Activated CD8-positive, alpha-beta T cell treated with anti-CD3 and anti-CD28 coated beads for 36 hours (primary cell): ENCODE measurements at places on chromosomes 12 and 14.
A peak's percentile ranks its signal among the peaks of the same experiment; 100 is the strongest.

DNA sequence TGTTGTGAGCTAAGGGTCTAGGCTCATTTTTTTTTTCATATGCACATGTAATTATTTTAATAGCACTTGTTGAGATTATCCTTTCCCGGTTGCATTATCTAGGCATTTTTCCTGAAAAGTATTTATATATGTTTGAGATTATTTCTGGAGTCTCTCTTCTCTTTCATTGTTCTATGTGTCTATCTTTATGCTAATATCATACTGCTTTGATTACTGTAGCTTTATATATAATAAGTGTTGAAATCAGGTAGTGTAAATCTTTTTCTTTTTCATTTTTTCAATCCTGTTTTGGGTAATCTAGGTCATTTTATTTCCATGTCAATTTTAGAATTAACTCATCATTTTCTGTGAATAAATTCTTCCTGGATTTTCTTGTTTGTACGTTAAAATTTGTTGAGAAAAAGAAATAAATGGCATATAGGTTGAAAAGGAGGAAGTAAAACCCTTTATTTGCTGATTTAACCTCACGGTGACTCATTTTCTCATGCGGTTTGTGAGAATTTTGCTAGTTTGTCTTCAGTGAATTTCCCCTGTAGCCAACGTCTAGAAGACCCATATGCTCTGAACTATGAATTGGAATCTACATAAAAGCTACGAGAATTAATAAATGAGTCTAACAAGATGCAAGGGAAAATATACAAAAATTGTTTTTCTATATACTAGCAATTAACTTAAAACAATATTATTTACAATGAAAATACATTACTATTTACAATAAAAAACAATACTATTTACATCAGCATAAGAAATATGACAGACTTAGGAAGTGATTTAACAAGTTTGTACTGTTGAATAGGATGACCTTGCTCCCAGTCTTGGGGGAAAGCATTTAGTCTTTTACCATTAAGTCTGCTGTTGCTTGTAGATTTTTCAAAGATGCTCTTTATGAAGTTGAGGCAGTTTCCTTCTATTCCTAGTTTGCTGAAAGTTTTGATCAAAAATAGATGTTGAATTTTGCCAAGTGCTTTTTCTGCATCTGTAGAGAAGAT is 105.0 kb downstream of the SNAPC1 start:
- peak; percentile 20 for DNase-seq

DNA sequence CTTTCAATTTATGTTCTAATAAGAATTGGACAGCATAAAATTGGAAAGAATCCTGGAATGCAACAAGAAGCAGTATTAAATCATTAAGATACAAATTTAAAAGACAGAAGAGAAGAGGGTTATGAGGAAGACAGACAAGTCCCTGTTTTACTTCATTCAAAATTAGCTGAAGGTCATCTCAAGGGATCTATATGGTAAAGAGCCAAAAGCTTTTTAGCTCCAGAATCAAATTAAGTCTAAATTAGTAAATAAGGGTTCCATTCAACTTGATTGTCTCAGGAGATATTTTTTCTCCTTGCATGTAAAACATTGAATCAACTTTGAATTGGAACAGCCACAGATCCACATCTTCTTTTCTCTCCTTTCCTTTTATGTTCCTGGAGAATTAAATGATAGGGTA is 7.6 kb downstream of the CCDC196 start:
- DNase-seq, result no peak

DNA sequence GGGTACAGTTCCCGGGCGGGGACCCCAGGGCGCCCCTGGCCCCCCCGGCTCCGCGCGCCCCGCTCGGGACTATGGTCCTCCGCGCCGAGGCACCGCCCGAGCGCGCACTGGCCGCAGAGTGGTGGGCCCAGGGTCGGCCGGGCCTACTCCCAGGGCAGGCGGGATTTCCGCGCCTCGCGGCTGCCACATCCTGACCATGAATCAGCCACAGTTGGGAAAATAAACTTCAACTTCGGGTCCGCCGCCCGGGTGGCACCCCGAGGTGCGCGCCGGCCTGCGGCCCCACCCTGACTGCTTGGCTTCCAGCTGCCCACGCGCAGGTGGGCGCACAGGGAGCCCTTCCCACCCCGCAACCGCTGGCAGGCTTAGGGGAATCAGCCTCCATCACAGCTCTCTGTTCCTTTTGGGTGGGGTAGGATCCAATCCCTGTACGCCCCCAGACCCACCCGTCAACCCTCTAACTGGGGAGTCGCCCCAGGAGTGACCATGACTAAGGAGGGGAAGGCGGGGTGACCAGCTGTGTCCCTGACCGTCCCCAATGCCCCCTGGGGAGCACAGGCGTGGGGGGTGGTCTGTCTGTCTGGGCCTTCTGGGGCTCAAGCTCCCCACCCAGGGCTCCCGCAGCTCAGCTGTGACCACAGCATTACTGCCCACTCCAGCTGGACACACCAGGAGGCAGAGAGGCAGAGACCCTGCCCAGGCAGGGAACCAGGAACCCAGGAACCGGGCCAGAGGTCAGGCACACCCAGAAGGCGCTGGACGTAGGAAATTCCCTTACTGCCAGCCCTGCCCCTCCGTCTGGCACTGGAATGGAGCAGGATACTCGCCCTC is 678 bp downstream of the INF2 start:
- DNase-seq, result no peak

DNA sequence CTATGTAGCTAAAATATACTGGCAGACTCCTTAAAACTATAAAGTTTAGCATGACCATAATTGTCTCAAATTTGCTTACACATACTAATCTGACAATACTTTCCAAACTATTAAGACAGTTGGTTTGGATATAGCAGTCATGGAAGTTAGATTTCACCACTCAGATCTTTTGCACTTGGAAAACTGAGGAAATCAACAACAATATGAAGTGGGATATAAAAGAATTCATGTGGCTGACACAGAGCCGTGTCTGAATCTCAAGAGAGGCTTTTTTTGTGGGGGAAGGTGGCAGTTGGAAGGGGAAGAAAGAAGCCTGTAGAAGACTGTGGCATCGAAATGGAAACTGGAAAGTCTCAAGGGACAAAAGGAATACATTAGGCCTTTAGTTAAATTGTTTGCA is 166.6 kb upstream of the FLRT2 start:
- no peak for DNase-seq

DNA sequence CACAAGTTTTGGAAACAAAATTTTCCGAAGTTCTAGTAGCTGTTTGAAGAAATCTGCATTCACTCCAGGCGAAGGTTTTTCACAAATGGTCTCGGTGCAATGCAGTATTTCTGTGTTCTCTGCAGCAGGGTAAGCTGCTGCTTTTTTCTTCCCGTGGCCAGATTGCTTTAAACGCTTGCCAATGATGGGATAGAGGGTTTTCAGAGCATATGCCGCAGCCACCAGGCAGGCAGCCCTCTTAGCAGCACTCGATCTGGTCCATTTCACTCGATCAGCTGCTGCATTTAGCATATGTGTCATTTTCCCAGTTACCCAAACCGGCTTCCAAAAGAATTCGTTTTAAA is 315 bp downstream of the ABCD2 start:
- DNase-seq, result peak; percentile 53

DNA sequence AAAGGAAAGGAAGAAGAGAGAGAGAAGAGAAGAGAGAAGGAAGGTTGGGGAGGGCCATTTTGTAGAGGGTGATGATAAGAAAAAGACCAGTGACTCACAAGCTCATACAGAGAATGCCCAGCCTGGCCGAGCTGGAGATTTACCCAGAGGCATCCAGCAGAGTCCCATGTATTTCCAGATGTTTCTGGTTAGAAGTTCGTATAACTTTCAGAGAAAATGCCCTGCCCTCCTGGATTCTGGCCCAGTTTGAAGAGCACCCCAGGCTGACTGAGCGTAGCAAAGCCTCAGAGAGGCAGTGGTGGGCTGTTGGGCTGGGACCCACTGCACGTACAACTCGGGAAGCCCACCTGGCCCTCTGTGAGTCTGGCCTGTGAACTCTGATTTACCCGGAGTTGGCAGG is 221.8 kb downstream of the SLC41A2 start:
- DNase-seq, result no peak

GRCh38 chr14:101226603-101227425 is 323.3 kb upstream of the RTL1 start:
- DNase-seq, result no peak

DNA sequence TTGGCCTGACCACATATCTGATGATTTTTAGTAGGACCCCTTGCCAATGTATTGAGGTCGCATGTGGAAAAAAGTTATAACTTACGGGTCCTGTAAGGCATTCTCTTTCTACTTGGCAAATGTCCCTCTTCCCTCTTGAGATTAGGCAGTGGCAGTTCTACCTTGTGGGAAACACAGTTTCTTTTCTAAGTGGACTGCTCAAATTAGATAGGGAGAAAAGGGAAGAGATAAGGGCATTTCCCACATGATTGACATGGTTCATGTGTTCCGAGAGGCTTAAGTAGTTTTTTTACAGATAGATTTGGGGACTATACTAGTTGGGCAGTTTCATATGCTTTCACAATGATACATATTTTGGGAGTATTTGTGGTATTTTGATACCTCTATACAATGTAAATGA is 154.7 kb downstream of the FBXL14 start:
- DNase-seq, result no peak

DNA sequence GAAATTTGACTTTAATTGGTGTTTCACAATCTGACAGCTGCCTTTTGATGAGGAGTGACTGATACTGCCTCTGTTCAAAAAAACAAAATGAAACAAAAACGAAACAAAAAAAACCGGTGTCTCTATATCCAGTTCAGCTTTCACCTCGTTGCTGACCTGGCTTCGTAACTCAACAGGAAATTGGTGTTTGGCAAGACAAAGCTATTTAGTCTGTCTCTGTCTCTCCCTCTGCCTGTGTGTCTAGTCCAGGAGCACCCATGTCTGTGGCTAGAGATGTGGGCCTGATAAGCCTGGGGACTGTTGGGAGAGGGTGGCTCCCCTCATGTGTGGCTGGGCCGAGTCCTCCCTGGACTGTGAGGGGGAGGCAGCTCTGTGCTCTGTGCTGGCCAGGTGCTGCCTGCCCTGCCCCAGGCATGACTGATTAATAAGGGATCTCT is 11.3 kb downstream of the CACNA1C start:
- peak; percentile 23 for DNase-seq

GRCh38 chr12:100491104-100491503 is 17.4 kb downstream of the NR1H4 start:
- no peak for DNase-seq

GRCh38 chr12:56224954-56225353 is 812 bp downstream of the NABP2 start:
- peak; percentile 33 for DNase-seq

DNA sequence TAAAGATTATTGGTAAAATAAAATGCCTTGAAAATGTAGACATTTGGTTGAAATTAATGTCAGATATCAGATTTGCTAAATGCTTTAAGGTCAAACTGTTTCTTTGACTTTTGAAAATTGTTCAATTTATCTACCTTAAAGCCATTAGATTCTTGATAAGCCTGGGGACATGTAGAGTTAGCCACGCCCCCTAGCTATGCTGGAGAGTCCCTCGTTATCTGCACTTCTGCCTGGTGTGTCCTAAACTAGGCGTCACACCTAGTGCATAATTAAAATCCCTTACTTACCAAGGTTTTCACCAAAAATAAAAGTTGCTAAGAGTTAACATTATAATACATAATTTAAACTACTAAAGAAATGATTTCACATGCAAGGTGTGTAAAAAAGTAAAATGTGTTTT is 79.5 kb downstream of the EGLN3 start:
- DNase-seq, result no peak

GRCh38 chr12:45458238-45458637 is 242.3 kb downstream of the ANO6 start:
- DNase-seq, result no peak

- no peak for DNase-seq
Measured at GRCh38 chr12:72901685-72902084, 629.5 kb downstream of the TRHDE start.

GRCh38 chr12:54282949-54283593 is 2.5 kb downstream of the HNRNPA1 start:
- DNase-seq, result peak; percentile 64

GRCh38 chr14:78184157-78184556 is 14.0 kb downstream of the NRXN3 start:
- DNase-seq, result no peak

DNA sequence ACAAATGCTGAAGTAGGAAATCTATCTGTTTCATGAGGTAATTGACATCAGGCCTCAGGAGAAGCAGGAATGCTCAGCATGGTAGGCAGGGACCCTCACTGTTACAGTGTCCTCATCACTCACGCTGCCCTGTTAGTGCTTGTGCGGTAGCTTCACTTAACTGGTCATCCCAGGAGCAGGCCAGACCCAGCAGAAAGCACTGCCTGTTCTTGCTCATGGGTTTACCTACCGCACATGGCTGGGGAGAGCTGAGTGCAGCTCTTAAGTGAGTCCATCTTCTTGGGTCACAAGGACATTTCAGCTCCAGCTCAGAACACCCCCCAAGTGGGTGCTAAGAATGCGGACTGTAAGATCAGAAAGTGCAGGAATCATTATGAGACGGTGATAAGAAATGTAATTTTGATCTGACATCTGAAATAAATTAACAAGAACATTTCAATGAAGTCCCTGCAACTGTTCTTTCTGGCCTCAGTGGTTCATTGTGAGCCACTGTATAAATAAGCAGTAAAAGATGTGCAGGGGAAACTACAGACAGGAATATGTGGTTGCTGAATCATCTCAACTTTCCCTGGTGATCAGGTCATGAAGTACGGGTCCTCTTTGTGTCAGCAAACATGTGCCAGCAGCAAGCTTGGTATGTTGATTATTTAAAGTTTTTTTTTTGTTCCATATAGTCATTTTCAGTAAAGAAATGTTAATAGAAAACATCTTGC is 757.7 kb upstream of the TMEM132C start:
- DNase-seq, result no peak

GRCh38 chr12:6752167-6752920 is 597 bp downstream of the MLF2 start:
- peak; percentile 62 for DNase-seq

DNA sequence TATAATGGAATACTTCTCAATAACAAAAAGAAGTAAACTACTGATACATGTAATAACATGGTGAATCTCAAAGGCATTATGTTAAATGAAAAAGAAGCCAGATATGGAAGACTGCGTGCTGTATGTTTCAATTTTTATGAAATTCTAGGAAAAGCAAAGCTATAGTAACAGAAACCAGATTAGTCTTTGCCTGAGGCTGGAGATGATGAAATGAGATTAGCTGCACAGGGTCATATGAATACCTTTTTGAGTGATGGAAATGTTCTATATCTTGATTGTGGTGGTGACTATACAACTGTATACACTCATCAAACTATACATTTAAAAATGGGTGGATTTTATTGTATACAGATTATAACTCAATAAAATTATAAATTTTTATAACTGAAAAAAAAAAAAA is 113.5 kb downstream of the TMEM30B start:
- no peak for DNase-seq
